ENCODE measurements at places on chromosomes 4 and X. TPM values are rescaled to one million over a fixed set of nuclear protein-coding genes. Genes with fewer than 3 reads are reported as not detected.
A peak's percentile ranks its signal among the peaks of the same experiment; 100 is the strongest.

GRCh38 chrX:113529426-113530013 lies 688.9 kb upstream of the AMOT start:
- H3K36me3 ChIP-seq: no peaks in the 10 kb centered on the region
- no peak overlapping the region for H3K27ac ChIP-seq
- no peaks in the 10 kb centered on the region for H3K4me1 ChIP-seq
- no peak overlapping the region for H3K4me3 ChIP-seq
- DNase-seq: no peak

- no peaks in the 10 kb centered on the region for H3K27me3 ChIP-seq
- no peak overlapping the region for H3K27ac ChIP-seq
- no peak for DNase-seq
- no peaks in the 10 kb centered on the region for H3K4me1 ChIP-seq
- no peak overlapping the region for H3K4me3 ChIP-seq
- no peaks in the 10 kb centered on the region for H3K36me3 ChIP-seq
Measured at GRCh38 chr4:132114885-132115284, 1034.2 kb upstream of the PCDH10 start.

DNA sequence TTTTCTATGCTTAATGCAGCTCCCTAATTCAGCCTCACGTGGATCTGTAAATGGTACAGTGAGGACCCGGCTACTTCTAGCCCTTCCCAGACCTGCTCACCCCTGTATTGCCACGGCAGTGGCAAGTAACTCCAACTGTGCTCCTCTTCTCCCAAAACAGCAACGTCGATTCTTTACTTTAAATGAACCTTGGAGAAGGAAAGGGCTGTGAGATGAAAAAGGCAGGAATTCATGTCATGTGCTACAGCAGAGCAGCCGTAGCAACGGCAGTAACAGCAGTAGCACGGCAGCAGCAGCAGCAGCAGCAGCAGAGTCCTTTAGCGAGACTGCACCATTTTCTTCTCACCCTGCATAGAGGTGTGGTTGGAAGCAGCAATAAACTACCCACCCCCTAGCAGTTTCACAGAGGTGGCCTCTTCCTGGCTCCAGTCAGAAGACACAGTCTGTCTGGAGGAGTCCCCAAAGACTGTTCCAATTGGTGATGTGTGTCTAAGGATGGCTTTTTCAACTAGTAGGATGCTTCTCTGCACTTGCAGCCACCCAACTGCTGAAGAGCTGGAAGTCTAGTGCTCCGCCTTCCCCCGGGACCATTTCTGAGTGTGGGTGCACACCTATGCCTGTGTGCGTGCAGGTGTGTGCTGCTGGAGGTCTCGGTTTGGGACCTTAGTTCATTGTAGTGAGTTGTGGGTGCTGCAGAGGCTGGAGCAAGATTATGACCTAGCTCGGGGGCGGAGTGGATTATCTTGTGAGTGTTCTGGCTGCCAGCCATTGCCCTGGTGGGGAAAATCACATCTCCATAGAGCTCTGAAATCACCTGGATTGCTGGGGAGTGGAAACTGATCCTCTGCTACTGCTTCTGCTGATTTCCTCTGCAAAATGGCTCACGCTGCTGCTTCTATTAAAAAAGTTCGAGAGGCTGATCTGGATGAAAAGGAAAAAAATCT lies 67.2 kb downstream of the ANK2 start:
- H3K4me3 ChIP-seq: no peak overlapping the region
- H3K27me3 ChIP-seq: no peaks in the 10 kb centered on the region
- no peaks in the 10 kb centered on the region for H3K4me1 ChIP-seq
- DNase-seq: no peak

DNA sequence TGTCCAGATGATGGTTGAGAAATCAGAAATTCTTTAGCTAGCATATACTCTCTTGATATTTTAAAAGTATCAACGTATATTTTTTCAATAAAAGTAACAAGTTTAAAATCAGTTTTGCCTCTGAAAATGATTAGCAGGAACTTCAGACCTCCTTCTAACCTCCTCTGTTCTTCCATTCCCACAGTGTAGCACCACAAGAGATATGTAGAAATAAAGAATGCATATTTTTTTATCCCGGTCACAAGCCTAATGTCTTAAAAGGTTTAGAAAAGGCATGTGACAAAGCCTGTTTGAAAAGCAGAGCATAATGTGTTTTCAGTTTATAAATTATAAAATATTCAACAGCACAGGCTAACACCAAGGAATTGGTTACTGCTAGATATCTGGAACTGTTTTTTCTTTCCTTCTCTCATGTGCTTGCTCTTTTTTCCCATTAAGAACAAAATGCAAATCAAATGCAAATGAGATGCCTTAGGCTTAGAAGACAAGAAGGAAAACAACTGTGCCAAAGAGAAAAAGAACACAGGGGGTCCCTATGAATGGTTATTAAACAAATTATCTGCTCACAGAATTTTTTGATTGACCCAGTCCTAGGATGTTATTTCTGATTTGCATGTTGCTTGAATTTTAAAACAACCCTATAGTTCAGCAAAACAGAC lies 351.7 kb upstream of the FAM241A start:
- H3K4me3 ChIP-seq: no peak overlapping the region
- H3K36me3 ChIP-seq: no peaks in the 10 kb centered on the region
- no peak for DNase-seq
- no peaks in the 10 kb centered on the region for H3K4me1 ChIP-seq
- no peak overlapping the region for H3K27ac ChIP-seq

DNA sequence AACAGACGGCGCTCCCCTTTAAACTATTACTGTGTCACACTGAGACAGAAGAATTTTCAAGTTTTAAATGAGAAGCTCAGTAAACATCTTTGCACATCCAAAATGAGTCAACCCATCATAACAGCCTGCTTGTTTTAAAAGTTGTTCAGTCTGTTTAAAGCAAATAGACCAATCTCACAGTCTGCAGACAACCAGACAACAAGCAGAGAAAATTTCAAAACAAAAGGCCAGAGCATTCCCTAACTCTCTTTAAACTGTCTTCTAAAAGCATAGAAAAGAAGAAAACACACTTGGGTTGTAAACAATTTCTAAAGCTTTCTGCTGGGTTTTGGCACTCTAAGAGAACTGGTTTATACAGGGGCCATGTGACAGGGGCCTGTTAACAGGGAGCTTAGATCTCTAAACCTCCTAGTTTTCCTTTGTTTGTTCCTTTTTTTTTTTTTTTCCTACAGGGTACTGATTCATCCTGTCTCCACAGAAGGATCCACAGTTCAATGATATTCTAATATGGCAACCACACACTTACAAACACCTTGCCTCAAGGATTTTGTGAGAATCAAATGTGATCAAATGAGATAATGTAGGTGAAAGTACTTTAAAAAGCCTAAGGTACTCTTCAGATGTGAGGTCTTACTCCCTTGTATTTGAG lies 100.8 kb upstream of the MAML3 start:
- H3K4me1 ChIP-seq: peaks cover 7% of the 10 kb centered on the region
- no peaks in the 10 kb centered on the region for H3K27me3 ChIP-seq
- H3K27ac ChIP-seq: no peak overlapping the region
- no peak for DNase-seq
- H3K4me3 ChIP-seq: no peak overlapping the region

GRCh38 chr4:46258431-46258830 lies 131.5 kb downstream of the GABRA2 start:
- no peak overlapping the region for H3K4me3 ChIP-seq
- DNase-seq: no peak
- no peaks in the 10 kb centered on the region for H3K4me1 ChIP-seq
- no peaks in the 10 kb centered on the region for H3K27me3 ChIP-seq
- H3K27ac ChIP-seq: no peak overlapping the region

DNA sequence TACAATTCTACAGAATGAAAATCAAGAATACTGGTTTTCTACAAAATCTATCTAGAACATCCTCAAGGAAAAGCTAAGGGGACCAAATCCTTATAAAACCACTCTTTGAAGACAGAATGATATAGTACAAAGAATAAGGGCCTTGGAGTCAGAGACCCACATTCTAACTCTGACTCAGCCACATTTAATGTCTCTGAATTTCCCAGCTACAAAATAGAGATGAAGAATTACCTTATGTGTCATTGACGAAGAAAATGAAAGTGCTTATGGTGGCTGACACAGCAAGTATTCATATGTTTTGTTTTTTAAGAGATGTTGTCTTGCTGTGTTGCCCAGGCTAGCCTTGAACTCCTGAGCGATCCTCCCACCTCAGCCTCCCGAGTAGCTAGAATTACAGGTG lies 35.9 kb upstream of the CXorf38 start:
- H3K4me3 ChIP-seq: no peak overlapping the region
- H3K27ac ChIP-seq: no peak overlapping the region
- H3K36me3 ChIP-seq: peaks cover 79% of the 10 kb centered on the region

DNA sequence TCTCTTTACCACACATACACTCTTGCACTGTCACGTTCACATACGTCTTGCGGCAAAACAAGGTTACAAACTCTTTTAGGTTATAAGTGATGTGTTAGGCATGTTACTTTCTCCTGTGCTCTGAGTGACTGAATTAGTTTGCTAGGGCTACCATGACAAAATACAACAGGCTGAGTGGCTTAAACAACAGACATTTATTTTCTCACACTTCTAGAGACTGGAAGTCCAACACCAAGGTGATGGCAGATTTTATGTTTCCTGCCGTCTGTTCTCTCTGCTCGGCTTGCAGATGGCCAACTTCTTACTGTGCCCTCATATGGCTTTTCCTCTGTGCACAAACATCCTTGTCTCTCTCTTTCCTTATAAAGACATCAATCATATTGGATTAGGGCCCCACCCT lies 1224.3 kb upstream of the TENM3 start:
- H3K27me3 ChIP-seq: no peaks in the 10 kb centered on the region
- DNase-seq: no peak
- H3K27ac ChIP-seq: no peak overlapping the region
- no peaks in the 10 kb centered on the region for H3K36me3 ChIP-seq
- no peaks in the 10 kb centered on the region for H3K4me1 ChIP-seq

DNA sequence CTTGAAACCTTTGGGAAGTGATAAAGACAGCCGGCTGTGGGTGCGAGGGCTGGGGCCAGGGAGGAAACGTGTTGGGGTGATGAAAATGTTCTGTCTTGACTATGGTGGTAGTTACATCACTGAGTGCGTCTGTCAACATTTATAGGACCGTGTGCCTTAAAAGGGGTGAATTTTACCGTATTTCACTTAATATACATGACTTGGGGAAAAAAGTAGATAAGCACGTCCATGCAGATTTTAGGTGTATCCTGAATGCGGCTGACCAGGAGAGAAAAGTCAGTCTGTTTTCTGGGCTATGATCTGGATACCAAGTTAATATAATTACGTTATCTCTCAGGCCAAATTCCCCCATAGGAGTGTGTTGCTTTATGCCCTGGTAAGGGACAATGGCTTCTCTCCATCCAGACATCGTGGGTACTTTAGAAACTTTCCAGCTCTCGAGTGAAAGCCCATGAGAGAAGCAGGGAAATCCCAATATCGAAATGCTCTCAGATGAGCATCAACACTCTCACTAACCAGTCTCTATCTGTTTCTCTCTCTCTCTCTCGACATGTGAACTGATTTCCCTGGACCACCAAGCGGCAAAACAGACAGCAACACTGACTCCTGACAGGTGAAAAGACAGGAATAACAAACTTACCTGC lies 71.5 kb downstream of the IRF2 start:
- H3K36me3 ChIP-seq: peaks cover 96% of the 10 kb centered on the region
- H3K4me3 ChIP-seq: no peak overlapping the region
- peaks cover 47% of the 10 kb centered on the region for H3K4me1 ChIP-seq
- H3K27ac ChIP-seq: peak overlapping the region; percentile 24
- no peak for DNase-seq

DNA sequence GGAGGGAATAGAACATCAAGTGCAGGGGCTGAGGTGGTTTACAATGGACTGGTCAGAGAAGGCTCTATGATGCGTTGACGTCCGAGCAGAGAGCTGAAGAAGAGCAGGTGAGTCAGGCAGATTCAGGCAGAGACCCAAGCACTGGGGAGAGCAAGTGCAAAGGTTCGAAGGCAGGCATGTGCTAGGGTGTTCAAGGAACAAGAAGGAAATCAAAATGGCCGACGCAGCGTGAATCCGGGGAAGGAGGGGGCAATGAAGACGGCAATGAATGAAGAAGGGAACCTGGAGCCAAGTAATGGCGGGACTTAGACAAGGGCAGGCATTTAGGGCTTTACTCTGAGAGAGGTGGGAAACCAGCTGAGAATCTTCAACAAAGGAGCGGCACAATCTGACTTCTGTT lies 56.8 kb upstream of the DCTD start:
- H3K36me3 ChIP-seq: no peaks in the 10 kb centered on the region
- no peak overlapping the region for H3K4me3 ChIP-seq
- no peak for DNase-seq
- no peaks in the 10 kb centered on the region for H3K4me1 ChIP-seq

- DNase-seq: no peak
- H3K27ac ChIP-seq: peak overlapping the region; percentile 20
Measured at GRCh38 chr4:148355442-148356123, 86.6 kb downstream of the NR3C2 start.

GRCh38 chr4:15006416-15007024 lies 4.2 kb downstream of the CPEB2 start:
- H3K27ac ChIP-seq: peak overlapping the region; percentile 99
- H3K27me3 ChIP-seq: no peaks in the 10 kb centered on the region
- H3K36me3 ChIP-seq: no peaks in the 10 kb centered on the region
- no peak for DNase-seq

DNA sequence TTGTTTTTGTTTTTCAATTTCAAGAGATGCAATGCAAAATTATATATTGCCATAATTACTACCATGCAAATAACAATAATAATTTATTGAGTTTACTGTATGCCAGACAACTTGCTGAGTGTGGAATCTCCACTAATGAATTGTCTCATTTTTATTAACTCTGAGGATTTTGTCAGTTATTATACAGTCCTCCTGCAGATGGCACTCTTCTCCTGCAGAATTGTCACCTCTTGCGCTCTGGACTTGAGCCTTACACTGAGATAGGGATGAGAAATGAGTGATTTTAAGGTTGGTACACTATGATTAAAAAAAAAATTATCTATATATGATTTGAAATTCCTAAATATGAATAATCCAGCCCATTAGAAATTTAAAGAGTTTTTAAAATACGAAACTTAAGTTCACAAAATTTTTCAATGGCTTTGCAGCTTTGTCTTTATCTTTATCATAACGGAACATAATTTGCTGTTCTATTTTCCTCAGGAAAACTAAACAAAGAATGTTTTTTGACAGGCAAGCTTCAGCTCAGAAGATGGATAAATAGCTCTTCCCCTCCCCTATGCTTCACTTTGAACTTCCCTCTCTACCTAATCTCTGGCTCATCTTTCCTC lies 12.7 kb upstream of the PAQR3 start:
- no peak overlapping the region for H3K27ac ChIP-seq
- H3K36me3 ChIP-seq: no peaks in the 10 kb centered on the region
- H3K4me1 ChIP-seq: no peaks in the 10 kb centered on the region
- DNase-seq: no peak
- no peak overlapping the region for H3K4me3 ChIP-seq
- no peaks in the 10 kb centered on the region for H3K27me3 ChIP-seq

NALF2 gene
- total RNA-seq: 11.7 TPM

PAK3 gene
- 1.2 TPM for total RNA-seq

UGT2A1 gene
- total RNA-seq: not detected

COX18 gene
- 19.5 TPM for total RNA-seq

P2RY4 gene
- not detected for total RNA-seq

LONRF3 gene
- total RNA-seq: 1.0 TPM

GLRA3 gene
- total RNA-seq: not detected

CENPE gene
- 0.25 TPM for total RNA-seq
